Liver (tissue), 10 donors: ENCODE measurements at places on chromosomes 7 and 10.

DNA sequence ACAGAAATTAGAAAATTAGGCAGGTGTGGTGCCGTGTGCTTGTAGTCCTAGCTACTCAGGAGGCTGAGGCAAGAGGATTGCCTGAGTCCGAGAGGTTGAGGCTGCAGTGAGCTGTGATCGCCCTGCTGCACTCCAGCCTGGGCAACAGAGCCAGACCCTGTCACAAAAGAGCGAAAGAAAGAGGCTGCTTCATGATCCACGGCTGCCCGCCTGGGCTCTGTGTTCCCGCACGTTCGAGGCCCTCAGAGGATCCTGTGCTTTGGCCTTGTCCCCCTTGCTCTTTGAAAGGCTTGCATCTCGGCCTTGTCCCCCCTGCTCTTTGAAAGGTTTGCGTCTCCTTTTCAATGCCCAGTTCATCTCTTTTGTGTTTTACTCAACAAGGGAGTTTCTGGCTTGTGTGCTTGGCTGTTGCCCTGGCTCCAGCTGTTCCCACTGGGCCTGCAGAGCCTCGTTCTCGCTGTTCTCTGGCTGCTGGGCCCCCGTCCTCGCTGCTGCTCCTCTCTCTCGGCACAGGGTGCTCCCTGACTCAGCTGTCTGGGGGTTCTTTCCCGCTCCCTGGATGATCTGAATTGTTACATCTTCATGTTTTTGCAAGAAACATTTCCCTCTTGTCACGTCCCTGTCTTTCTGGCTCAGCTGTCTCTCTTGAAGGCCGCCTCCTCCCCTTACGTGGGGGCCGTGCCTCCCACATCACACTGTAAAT, 45.1 kb upstream of the INPP5A start:
- DNase-seq = no peak

DNA sequence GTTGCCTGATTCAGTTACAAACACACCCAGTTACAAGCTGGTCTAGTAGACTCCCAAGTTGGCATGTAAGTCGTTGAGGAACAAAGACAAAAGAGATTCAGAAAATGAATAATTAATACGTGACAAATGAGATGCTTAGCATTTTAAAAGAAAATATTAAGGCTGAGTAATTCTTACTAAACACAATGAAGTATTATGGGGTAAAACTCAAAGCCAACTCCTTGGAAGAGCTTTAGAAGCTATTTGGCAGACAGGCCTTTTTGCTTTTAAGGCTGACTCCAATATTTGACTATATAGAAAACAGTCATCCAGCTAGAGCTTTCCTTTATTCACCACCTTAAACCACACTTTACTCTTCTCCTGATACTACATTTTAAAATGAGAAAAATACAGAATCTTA, 5.4 kb downstream of the TRDMT1 start:
- no peak for DNase-seq

- no peak for DNase-seq
These were observed 174.8 kb downstream of the DKK1 start for GRCh38 chr10:52488606-52489485.

- no peak for DNase-seq
These were observed 219.2 kb downstream of the SDK1 start for GRCh38 chr7:3520206-3520605.

DNA sequence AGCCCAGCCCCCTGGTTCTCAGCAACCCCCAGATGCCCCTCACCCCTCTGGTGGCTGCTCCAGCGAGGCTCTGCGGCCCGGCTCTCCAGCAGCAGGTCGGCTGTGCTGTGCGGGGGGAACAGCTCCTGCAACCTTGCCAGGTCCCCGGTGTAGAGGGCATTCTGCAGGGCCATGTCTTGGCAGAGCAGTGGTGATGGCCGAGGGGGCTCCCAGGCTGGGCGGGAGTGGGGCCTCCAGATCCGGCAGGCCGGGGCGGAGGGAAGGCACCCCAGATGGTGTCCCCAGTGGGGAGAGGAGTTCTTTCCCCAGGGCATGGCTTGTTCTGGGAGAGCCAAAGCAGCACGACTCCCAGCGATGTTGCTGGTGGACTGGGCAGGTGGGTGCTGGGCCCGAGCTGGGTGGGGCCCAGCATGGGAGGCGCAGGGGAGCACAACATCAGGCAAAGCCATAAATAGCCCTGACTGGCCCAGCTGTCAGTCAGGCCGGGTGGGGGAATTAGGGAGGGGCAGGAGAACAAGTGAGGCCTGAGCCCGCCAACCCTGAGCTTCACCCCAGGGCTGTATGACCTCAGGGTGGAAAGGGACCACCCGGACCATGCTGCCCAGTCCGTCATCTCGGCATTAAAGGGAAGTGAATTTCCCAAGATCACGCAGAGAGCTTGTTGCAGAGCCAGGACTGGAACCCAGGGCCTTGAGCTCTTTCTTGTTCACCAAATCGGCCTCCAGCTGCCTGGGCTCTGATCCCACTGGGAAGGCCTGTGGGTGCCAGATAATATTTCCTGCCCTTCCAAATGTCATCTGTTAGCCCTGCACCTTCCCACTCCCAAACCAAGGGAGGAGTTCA, 580 bp upstream of the ASB10 start:
- no peak for DNase-seq

DNA sequence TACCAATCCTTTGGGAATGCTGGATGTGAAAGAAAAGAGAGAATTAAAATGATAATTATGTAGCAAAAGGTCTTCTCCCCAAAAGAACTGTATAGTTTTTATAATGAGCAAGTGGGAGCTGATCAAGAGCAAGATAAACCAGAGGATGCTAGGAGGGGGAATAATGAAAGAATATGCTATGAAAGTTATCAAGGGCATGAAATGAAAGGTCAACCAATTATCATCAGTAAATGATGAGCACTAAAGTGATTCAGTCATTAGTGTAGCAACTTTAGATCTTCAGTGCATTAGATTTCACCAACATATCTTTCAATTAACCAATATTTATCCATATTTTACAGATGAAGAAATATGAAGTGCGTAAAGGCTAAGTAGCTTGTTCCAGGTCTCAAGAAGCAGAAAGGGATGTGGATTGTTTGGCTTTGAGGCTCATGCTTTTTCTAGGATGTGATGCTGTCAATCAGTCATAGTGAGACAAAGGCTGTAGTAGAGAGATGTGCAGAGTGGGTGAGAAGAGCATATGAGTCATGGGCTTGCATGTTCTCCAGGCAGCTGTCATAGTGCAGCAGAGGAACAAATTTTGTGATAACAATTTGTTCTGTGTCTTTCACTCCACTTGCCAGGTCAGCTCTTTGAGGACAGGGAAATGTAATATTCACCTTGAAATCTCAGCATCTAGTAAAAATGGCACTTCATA, 5.7 kb upstream of the OR2F2 start:
- no peak for DNase-seq

DNA sequence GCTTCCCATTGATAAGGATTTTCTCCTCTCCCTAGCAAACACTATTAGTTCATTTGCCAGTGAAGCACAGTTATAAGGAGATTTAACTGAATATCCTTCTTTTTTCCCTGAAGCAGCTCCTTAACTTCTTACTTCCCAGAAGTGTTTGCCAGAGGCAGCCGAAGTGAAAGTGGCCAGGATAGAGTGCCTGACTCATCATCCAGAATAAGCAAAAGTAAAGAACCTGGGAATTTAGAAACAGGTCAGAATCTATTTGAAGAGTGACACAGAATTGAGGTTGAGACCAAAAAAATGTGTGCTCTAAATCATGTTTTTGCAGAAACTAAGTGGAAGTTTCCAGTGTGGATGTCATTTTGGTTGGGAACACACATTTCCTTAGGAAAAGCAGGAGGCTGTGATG, 249.6 kb upstream of the VWC2 start:
- no peak for DNase-seq

GRCh38 chr10:52479567-52479966, 165.5 kb downstream of the DKK1 start:
- no peak for DNase-seq

- DNase-seq = no peak
These were observed 351.6 kb upstream of the ZMIZ1 start for GRCh38 chr10:78717200-78717599.

GRCh38 chr7:81669476-81670105, 100.3 kb downstream of the HGF start:
- DNase-seq = no peak

DNA sequence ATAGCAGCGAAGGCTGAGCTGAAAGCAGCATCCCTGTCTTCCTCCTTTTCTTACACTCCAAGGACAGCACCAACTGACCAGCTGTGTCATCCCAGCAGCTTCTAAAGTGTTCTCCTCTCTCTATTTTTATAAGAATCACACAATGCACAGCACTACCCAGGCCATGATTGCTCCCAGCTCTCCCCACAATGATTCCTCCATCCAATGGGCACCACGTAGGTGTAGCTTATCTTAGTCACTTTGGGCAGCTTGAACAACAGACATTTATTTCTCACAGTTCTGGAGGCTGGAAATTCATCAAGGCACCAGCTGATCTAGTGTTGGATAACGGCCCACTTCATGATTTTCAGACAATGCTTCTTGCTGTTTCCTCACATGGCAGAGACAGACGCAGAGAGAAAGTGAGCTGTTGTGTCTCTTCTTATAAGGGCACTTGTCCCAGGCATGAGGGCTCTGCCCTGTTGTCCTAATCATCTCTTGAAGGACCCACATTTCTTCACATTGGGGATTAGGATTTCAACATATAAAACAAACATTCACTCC, 92.0 kb upstream of the CDC14C start:
- no peak for DNase-seq

DNA sequence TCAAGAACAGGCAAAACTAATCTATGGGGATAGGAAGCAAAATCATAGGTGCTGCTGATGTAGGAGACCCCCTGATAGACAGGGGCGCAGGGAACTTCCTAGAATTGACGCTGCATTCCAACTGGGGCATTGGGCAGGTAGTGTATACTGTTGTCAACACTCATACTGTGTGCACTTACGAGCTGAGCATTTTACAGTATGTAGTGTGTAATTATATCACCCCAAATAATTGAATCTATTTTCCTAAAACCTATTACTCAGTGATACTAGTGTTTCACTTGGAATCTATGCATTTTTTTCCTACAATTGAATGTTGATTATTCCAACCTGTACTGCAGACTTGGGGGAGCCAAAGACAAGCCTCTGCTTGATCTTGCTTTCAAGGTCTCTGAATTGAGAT, 207.0 kb upstream of the PRKCQ start:
- DNase-seq = no peak

DNA sequence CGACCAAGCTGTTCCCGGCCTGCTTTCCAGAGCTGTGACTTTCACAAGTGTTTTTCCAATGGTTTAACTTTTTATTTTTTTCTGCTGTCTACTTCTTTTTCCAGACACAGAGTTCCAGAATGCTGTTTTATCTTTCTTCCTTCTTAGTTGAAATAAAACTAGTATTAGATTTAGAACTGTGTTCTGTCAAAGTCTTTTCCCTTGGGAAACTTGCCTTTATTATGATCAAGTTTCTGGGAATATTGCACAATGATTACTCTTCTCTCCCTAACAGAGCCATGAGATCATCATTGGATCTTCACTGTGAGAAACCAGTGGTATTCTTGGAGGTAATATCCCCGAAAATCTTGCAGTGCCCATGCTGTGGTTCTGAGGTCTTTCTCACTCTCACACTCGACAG, 104.9 kb upstream of the KCND2 start:
- DNase-seq = no peak

GRCh38 chr7:29806995-29807841, 910 bp downstream of the WIPF3 start:
- no peak for DNase-seq

- DNase-seq = no peak
These were observed 10.2 kb upstream of the ZFYVE27 start for GRCh38 chr10:97726636-97727178.

GRCh38 chr10:128125416-128125943, 743 bp downstream of the MKI67 start:
- no peak for DNase-seq

- DNase-seq = no peak
These were observed 31.2 kb downstream of the XPNPEP1 start for GRCh38 chr10:109892117-109892516.

DNA sequence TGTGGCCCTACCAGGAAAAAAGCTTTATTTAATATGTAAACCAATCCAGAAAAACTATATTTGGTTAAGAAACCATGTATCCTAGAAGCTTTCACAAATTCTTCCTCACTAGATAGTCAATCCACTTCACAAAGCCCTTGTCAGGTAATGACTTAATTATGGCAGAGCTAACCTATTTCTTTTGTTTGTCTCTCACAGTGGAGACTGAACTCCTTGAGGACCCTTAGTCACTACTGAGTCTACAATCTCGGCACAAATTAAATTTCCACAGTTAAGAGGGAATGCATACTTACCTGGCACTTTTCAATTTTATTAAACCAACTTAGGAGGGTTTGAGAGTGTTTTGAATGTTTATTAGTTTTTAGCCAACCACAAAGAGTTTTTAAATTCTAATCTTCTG, 23.0 kb downstream of the WAPL start:
- no peak for DNase-seq

GRCh38 chr10:70478191-70479164, at the start of gene PALD1:
TSS of gene PALD1 (plus strand) at chr10:70478767. CDS start at chr10:70525952, 47,185 bp downstream.
- no peak for DNase-seq

GRCh38 chr7:99033765-99034164, 110.1 kb downstream of the SMURF1 start:
- DNase-seq = no peak

DNA sequence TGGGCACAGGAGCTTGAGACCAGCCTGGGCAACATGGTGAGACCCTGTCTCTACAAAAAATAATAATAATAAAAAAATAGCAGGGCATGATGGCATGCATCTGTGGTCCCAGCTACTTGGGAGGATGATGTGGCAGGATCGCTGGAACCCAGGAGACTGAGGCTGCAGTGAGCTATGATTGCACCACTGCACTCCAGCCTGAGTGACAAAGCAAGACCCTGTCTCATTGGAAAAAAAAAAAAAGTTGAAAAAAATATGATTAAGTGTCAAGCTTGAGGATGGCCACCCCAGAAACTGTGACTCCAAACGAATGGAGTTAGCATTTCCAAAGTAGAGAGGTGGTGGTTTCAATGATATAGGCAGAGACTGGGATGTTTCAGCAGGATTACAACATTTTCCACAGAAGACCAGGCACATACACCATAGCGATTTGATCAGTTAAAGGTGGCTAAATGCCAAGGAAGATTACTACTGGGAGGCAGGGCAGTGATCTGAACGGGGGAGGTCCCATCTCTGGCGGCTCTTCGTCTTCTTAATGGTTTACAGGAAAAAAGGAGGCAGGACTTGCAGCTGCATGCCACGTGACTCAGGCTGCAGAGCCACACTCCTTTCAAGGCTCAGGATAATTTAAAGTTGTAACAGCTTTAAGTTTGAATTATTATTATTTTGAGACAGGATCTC, 250.6 kb upstream of the GALNT17 start:
- no peak for DNase-seq

GRCh38 chr10:86931872-86932271, 25.5 kb downstream of the MMRN2 start:
- no peak for DNase-seq

DNA sequence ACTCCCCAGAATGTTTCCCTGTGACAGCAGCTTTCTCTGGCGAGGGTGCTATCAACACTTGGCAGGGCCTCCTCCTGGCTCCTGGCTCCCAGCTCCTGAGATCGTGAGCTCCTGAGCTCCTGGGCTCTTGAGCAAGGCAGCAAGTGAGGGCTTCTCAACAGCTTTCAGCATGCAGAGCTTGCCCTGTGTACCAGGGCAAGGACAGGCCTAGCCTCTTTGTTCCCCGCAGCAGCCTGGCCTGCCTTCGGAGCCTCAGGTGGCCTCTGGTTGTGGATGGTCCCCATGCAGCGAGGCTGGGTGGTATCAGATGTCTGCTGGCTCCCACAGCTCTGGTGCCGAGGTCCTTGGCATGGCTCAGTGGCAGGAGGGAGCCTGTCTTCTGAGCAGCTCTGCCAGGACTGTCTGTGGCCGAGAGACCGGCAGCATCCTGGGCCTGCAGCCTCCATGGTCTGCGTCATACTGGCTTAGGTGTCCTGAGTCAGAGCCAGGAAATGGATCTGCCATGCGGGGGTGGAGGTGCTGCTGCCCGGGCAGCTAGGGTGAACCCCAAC, 44.2 kb downstream of the ZMIZ1 start:
- DNase-seq = no peak
